ENCODE measurements at places on chromosomes 1 and 21.

DNA sequence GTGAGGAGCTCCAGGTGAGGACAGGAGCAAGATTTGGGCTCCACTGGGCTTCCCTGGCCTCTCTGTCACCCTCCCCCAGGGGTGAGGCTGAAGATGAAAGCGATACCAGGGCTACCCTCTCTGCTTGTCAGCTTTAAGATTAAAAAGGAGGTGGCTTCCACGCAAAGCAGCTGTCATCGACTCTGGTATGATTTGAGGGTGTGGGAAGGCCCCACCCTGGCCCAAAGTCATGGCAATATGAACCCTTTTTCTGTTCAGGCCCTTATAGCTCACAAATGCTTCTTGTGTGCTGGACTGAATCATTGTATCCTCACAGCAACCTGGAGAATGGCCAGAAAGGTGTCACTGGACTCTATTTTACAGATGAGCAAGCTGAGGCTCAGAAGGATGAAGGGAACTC, 41.6 kb downstream of the NUAK2 start:
- DNase-seq: no peak

DNA sequence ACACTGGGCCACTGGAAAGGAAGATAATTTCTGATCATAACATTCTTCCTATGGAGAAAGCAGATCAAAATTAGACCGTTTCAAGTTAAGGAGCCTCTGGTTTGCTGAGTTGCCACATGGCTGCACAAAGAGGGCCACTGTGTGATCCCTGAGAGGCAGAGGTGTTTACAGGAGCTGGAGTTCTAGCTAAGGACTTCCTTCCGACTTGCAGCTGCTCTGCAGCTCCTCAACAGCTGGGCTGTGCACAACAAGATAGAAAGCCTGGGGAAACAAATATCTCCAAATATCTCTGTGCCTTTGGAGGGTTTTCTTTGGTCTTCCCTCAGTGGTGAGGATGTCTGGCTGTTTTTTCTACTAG, 26.8 kb downstream of the GADD45A start:
- DNase-seq: no peak

GRCh38 chr1:70220015-70220414, 1.2 kb upstream of the SRSF11 start:
- DNase-seq: no peak

DNA sequence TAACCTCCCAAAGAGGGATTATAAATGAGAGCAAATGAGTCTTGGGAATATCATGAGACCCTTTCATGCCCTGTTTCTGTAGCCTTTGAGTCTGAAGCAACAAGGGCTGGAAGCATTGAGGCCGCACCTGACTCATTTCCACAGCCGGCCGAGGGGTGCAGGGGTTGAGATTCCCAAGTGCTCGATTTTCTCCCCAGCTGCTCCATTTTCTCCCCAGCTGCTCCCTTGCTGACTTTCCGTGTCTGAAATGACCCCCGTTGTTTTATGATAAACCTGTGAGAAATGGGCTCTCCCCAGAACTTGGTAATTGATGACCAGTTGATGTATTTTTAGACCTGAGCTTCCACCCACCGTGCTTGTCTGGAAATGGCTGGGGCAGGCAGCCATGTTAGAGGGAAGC, 22.9 kb downstream of the SIM2 start:
- no peak for DNase-seq

DNA sequence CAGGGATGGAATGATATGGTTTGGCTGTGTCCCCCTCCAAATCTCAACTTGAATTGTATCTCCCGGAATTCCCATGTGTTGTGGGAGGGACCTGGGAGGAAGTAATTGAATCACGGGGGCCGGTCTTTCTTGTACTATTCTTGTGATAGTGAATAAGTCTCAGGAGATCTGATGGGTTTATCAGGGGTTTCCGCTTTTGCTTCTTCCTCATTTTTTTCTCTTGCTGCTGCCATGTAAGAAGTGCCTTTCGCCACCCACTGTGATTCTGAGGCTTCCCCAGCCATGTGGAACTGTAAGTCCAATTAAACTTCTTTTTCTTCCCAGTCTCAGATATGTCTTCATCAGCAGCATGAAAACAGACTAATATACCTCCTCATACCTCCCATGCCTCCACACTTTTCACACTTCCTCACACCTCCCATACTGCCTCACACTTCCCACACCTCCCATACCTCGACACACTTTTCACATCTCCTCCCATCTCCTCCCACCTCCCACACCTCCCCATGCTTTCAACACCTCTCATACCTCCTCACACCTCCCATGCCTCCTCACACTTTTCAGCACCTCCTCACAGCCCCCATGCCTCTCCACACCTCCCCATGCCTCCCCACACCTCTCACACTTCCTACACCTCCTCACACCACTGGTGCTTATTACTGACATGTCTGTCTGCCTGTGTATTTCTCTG, 21.3 kb downstream of the GPR137B start:
- DNase-seq: no peak

GRCh38 chr1:160177231-160177630, 13.1 kb upstream of the CASQ1 start:
- DNase-seq: no peak

- no peak for DNase-seq
Observed at GRCh38 chr1:203428981-203429599, 46.5 kb upstream of the PRELP start.

- no peak for DNase-seq
Observed at GRCh38 chr1:236275586-236275985, 6.2 kb downstream of the ERO1B start.

DNA sequence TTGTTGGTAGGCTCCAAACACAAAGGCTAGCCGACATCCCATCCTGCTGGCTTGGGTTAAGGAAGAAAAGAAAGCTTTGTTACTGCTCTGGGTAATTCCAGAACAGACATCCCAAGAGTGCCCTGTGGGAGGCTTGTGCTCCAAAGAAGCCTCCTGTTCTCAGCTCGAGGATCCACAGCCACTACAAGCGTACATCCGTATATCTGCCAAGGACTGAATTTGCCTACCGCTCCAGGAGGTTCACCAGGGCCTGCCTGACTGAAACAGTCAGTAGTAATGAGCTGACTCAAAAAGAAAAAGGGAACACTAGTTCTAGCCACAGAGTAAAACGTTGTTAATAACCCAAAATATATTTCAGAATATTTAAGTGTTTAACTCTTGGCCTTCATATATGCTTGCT, 24.8 kb upstream of the MUTYH start:
- DNase-seq: peak; percentile 19

DNA sequence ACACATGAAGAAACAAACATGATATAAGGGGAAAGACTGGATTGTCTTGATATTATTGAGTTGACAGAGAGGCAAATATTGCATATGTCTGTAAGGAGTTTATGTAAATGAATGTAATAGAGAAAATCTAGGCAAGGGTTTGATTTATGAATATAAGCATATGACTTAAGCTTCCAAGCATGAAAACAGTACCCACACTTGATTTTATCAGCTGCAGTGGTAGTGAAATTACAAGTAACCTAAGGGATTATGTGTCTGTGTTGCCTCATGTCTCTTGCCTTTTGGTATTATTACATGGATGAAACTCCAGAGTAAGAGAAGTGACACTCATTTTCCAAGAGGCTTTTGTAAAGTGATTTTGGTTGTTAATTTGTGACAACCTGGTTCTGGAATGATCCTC, 1678.9 kb downstream of the KCNT2 start:
- no peak for DNase-seq

DNA sequence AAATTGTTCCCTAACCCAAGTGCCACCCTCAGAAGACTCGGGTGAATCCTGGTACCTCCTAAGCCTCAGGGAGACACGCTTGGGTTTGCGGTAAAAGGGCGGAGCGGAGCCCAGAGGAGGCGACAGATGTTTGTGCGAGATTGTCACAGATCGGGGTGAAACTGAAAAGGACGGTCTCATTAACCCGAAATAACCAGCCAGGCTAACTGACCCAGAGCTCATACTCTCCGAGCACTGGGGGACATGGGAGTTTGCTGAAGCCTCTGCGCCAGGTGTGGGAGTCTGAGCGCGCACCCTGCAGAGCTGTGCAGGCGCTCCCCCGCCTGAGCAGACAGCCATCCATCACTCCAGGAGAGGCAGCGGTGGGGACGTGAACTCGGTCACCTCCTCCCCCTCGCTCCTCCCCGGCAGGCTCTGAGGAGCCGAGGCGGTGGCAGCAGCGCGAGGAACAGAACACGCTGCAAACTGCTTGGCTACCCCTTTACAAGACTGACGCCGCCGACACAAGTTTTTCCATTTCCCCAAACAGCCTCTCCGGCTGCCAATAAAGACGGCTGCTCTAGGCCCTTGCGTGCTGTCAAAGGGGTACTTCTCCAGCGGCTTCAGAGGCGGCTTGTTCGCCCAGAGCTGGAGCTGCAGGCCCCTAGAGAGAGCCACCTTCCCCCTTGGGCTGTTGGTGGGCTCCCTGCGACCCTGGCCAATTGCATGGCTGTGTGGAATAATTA, 43.5 kb downstream of the RRAGC start:
- DNase-seq: no peak

DNA sequence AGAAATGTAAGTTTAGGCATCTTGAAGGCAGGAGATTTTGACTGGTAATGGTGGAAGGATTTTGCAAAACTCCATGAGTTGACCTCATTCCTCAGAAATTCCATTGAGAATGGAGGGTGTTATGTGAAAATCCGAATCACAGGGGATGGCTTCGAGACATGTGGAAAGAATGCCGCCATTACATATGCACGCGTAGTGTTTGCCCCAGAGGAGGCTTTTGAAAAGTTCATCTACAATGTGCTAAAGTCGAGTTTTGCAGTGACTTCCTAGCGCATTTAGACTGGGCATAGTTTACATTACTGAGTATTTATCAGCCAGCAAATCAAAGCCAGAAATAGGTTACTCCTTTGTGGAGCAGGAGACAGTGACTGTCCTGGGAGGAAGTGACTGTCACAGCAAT, 307.4 kb downstream of the KIF26B start:
- no peak for DNase-seq

DNA sequence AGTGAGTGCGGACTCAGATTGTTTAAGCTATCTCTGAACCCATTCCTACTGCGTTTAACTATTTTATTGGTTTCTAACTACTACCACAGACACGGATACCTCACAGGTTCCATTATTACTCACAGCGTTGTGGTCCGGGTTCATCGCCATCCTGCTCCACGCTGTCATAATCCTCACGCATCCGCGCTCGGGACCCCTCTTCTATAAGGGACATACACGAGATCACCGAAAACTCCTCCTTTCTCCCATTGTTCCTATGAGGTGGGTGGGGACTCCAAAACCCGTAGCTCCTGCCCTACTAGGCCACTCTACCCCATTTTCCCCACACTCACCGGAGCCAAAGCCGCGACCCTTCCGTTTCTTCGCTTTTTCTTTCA, 610 bp downstream of the RBM8A start:
- no peak for DNase-seq

DNA sequence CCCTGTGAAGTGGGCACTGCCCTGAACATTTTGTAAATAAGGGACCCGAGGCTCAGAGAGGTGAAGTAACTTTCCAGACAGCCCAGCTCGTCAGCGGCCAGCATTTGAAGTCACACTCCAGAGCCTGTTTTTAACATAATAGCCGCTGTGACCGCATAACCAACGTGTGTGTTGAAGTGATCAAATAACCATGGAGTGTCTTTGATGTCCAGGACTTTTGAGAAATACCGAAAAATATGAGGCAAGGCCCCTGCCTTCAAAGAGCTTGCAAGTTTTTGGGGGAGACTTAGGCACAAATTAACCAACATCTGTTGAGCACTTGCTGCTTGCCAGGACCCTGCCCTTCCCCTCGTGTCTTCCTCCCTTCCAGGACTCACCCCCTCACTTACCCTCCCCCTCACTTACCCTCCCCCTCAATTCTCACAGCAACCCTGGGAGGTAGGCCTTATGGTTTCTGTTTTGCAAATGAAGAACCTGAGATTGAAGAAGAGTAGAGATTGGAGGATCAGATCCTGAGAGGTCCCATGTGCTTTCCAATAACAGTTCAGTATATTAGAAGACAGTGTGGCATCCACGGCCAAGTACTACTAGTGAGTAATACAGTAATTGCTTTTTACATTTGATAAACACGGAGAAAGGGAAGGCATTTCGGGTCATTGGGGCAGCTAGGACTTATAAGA, 1.3 kb upstream of the SLC16A1 start:
- DNase-seq: peak; percentile 13

DNA sequence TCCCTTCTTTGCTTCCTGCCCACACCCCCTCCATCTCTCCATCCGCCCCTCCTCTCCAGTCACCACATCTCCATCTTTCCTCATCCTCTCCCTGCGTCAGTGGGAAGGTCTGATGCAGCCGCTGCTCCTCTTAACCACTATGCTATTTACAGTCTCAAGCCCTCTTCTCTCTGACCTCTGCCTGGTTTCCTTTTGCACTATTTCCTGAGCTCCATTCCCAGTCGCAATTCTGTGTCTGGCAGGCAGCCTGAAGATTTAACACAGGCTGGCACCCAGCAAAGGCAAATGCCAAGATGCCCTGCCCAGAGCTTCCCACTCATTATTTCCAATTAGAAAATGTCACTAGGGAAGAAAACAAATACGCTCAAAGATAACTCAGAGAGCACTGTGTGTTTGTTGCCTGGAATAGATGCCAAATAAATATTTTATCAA, 89.6 kb upstream of the LPGAT1 start:
- no peak for DNase-seq

GRCh38 chr1:60942896-60943638, 139.3 kb upstream of the NFIA start:
- no peak for DNase-seq

GRCh38 chr1:83497563-83497962, 501.4 kb downstream of the TTLL7 start:
- DNase-seq: no peak

GRCh38 chr1:53777272-53777671, 38.3 kb upstream of the GLIS1 start:
- no peak for DNase-seq

- no peak for DNase-seq
Observed at GRCh38 chr1:8406960-8407359, 89.0 kb downstream of the SLC45A1 start.

GRCh38 chr1:26686795-26687194, 9.0 kb upstream of the ARID1A start:
- DNase-seq: no peak

DNA sequence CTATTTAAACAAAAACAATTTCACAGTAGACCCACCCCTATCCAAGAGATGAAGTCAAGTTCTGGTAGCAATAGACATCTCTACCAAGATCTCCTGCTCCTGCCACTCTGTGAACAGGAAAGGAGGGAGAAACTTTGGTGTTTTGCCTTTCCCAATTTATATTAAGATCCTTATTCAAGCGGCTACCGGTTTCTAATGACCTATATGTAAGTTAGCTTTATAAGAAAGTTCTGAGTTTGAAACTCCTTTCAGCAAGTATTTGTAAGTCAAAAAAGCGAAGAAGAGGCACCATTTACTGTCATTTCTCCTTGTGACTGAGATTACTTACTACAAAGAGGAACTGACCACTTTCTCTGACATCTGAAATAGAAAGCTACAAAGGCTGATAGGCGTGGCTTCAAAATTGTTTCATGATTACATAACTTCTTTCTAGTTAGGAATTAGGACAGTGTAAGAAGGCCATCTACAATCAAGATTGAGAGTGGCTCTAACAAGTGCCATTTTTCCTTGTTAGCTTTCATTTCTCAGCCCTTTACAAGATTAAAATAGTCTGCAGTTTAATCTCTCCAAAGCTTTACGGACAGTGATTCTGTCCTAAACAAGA, at the start of gene MNDA:
Gene MNDA, plus strand, starts transcription at position 448 of the 604 bp plus-strand sequence. CDS start 10,803 bp downstream, outside the sequence.
- no peak for DNase-seq
